ENCODE measurements at places on chromosomes 1 and 21.

GRCh38 chr1:71835442-71835813 lies 446.9 kb downstream of the NEGR1 start:
- DNase-seq, result no peak

- peak; percentile 30 for DNase-seq
Measured at GRCh38 chr1:110872745-110873720, at the start of gene CD53. Gene CD53, plus strand, starts transcription at chr1:110873148. Its CDS starts 18,261 bp downstream, at chr1:110891409.

GRCh38 chr1:198387587-198387986 lies 152.9 kb downstream of the ATP6V1G3 start:
- no peak for DNase-seq

DNA sequence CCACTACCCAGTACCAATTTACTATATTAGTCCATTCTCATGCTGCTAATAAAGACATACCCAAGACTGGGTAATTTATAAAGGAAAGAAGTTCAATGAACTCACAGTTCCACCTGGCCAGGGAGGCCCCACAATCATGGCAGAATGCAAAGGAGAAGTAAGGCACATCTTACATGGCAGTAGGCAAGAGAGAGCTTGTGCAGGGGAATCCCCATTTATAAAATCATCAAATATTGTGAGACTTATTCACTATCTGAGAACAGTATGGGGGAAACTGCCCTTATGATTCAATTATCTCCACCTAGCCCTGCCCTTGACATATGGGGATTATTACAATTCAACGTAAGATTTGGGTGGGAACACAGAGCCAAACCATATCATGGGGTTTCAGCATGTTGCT lies 6.4 kb downstream of the CD58 start:
- no peak for DNase-seq

- DNase-seq, result no peak
Measured at GRCh38 chr1:63668298-63668697, 75.1 kb downstream of the PGM1 start.

DNA sequence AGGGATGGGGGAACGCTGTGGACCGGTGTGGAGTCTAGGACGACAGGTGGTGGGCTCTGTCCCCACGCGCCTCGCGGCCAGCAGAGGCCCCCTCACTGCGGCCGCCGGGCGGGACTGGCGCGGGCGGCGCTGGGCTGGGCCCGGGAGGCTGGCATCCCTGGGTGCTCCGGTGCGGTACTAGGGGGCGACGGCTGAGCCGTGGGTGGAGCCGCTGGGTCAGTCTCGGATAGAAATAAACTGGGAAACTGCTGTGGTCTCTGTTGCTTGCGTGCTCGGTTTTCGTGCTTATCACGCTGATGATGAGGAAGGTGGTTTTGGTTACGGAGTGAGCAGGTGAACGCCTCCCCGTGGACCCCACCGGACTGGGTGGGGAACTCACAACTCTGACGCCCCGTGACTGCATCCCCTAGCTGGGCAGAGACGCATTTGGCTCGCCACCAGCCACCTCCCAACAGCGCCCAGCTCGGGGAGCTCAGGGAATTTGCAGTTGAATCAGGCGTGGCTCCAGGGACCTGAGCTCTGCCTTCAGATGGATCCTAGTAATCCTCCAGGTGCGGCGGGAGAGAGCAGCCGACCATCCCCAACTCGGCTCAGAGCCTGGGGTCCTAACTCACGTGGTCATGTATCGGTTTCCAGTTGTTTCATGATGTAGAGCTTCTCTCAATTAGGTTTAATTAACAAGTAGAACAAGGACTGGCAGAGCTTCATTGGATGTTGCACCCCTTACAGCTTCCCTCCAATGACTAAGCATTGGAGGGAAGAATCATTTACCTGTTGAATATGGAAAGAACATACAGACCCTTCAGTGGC lies 32.1 kb downstream of the HSD17B7 start:
- DNase-seq, result no peak

DNA sequence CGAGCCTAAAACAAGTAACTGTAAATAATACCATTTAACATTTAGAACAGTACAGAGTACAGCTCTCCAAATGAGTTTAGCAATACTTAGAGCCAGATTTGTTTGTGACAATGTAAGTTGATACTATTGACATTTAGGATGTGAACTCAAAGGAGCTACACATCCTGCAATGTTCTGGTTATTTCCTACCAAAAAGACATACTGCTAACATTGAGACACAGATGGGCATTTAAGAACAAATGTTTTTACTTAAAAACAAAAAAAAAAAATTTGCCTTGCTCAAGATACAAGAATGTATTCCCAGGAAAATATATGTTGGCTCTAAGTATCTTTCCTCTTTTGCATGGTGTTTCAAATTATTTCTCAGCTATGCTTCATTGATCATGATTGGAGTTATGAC lies 1464.8 kb upstream of the PRMT6 start:
- DNase-seq, result no peak

GRCh38 chr1:172578586-172578985 lies 45.6 kb downstream of the SUCO start:
- DNase-seq, result no peak

GRCh38 chr1:197715806-197716205 lies 59.5 kb downstream of the DENND1B start:
- no peak for DNase-seq

DNA sequence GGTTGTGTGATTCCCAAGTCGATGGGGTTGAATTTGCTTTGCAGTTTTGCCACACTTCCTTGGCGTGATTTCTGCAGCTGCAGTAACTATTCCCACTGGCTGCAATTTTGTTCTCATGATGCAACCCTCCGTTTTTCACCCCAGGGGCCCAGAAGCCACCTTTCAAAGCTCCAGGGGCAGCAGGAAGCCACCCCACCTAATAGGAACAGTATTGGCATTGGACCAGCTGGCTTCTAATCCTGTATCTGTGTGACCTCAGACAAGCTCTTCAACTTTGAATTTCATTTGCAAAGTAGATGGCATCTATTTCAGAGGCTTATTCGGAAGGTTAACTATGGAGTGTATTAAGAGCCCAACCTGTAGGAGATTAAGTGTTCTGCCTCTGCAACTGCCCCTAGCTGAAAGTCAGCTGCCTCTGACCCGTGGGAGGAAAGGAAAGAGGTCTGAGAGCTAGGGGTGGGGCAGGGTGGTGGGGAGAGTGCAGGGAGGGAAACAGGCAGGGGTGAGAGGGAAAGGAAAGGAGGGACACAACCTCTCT lies 12.6 kb downstream of the C1orf115 start:
- no peak for DNase-seq

- DNase-seq, result no peak
Measured at GRCh38 chr1:10897321-10897980, 101.0 kb upstream of the CASZ1 start.

DNA sequence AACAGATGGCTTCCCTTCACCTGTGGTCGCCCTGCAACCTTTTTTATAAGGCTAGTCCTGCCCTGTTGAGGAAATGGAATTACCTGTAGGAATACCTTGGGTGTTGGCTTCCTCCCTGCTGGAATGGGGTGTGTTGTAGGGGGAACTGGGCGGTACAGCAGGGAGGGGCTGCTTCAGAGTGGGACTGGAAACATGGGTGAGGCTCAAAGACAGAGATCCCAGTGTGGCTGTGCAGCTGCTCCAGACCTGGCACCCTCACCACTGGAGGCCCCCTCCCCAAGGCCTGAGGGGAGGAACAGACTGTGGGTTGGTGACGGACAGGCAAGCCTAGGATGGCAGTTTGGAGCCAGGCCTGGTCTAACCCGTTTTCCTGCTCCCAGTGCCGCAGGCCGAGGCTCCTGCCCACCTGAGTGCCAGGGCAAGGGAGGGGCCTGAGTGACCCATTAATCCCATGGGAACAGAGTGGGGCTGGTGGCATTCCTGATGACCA lies 4.5 kb downstream of the EFNA3 start:
- DNase-seq, result no peak

DNA sequence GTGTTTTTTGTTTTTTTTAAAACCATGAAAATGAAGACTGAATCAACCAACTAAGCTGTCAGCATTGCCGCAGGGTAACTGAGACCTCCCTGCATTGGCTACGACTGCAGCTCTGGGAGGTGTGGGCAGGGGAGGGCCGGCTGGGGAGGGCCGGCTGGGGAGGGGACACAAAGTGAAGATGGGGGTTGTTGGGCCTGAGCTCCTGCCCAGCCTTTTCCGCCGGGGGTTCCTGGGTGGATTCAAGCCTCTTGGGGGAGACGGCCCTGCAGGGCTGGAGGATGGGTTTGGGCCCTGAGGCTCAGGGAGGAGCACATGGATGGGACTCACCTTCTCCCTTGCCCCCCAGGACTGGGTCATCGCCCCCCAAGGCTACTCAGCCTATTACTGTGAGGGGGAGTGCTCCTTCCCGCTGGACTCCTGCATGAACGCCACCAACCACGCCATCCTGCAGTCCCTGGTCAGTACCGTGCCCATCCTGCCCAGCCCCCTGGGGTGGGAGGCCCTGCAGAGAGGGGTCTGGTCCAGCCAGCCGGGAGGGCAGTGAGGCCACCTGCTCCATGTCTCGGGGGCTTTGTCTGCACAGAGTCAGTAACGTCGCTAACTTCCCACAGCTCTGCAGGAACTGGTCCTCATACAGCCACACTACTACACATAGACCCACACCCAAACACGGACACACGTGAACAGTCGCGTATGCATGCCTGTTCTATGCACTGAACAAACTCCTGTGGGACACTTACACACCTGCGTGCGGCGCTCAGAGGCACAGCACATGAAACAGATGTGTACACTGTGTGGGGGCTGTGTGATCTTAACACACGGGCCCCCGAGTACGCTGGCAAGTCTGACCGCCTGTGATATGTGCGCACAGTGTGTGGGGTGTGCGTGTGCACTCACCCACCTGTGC lies 31.5 kb downstream of the BMP8A start:
- DNase-seq, result no peak

- no peak for DNase-seq
Measured at GRCh38 chr1:41362357-41362721, 1.1 kb downstream of the FOXO6 start.

- no peak for DNase-seq
Measured at GRCh38 chr1:46617108-46617800, 643 bp upstream of the MOB3C start.

DNA sequence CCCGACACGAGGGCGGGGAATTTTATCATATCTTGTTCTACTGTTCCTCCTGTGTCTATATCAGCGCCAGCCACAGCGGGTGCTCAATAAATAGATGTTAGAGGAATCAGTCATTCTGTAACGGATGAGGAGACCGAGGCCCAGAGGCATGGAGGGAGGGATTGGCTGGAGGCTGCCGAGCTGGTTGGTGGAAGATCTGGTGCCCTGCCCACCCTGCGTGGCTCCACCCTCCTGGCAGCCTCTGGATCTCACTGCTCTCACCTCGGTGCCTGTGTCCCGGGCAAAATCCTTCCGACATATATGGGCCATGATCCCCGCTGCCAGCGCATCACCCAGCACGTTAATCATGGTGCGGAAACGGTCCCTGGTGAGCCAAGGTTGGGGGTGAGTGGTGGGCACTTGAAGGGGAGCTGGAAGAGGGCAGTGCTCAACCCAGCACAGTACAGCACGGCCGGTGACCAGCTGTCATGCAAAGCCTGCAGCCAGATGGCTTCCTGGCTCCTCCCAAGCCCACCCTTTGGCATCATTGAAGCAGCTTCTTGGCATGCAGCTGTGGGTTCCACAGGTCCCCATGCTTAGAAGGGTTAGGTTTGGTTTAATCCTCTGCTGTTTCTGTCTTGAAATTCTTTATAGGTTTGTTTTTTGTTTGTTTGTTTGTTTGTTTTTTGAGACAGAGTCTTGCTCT lies 26.7 kb downstream of the PODN start:
- no peak for DNase-seq

DNA sequence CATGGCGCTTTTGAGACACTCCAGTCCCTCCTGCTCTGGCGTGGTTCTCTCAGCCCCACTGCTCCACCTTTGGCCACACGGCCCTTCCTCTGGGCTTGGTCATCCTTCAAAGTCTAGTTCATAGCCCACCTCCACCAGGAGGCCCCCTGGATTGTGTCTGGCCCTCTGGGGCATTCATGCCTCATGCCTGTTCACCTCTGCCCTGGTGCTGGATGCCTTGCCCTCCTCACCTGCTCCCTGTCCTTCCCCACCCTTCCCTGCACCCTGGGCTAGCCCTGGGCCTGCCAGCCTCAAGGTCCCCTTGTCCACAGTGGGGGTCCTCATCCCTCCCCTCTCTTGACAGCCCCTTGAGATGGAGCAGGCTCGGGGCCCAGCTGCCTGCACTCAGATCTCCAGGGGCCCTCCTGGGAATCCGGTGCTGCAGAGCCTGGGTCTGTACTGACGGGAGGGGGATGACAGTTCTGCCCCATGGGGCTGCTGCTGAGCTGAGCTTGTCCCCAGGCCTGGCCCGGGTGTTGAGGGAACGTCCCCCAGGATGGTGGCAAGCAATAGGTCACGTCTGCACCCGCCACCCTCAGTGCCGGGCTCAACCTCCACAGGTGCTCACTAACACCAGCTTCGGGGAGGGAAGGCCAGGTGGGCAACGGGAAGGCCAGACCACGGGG lies 18.4 kb downstream of the PRXL2B start:
- DNase-seq, result no peak

DNA sequence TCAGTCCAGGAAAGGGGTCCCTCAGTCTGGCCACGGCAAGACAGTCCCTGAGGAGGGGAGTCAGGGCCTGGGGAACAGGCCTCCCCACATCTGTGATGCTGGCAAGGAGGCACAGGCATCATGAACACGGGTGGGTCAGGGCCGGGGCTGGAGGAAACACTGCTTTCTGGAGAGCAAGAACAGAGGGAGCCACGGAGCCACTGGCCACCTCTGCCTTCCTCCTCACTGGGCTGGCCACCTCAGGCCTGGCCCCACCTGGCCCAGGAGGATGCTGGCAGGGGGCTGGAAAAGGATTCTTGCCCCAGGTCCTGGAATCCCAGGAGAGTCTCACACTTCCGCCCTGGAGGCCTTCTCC lies 15.7 kb downstream of the BLACAT1 start:
- no peak for DNase-seq

GRCh38 chr1:107877092-107877491 lies 87.9 kb downstream of the VAV3 start:
- DNase-seq, result no peak

GRCh38 chr1:150299716-150300115 lies 6.1 kb downstream of the MRPS21 start:
- DNase-seq, result no peak

- no peak for DNase-seq
Measured at GRCh38 chr1:20615946-20616846, 17.1 kb upstream of the PINK1 start.

GRCh38 chr1:187921426-187921825 lies 1092.7 kb downstream of the PLA2G4A start:
- no peak for DNase-seq
